ENCODE measurements at places on chromosomes 5 and 9.

DNA sequence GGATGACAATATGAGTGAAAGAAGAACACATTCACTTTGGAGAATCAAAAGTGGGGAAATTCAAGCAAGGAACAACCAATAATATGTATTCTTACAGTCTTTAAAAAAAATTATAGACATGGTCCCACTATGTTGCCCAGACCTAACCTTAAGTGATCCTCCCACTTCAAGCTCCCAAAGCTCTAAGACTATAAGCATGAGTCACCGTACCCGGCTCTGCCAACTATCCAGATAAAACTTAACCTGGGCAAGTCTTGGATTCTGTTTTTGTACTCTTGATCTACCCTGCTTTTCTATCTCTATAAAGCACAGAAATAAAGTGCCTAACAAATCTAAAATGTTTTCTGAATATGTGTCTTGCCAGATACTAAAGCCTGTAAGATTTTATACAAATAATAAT lies 30.9 kb downstream of the CEMIP2 start:
- DNase-seq = no peak

- no peak for DNase-seq
Observed at GRCh38 chr5:96924016-96924443, 11.8 kb upstream of the LNPEP start.

GRCh38 chr5:129133553-129133952 lies 39.0 kb downstream of the ISOC1 start:
- no peak for DNase-seq

- DNase-seq = no peak
Observed at GRCh38 chr5:54523534-54523933, 6.0 kb downstream of the SNX18 start.

DNA sequence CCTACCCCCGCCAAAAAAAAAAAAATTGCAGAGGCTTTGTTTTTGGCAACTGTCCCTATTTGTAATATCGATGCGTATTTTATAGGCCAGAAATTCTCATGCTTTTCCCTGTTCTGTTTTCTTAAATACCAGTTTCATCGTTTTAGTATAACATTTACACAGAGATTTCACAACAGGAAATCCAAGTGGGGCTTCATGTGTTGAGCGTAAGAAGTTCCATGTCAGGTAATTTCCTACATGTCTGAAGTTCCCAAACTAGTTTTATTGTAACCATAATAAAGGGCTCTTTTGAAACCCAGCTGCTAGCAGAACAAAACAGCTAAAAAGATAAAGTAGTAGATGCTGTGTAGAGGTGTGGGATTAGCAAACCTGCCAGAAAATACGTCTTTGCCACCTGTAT lies 4.2 kb downstream of the SMC5 start:
- DNase-seq = no peak

DNA sequence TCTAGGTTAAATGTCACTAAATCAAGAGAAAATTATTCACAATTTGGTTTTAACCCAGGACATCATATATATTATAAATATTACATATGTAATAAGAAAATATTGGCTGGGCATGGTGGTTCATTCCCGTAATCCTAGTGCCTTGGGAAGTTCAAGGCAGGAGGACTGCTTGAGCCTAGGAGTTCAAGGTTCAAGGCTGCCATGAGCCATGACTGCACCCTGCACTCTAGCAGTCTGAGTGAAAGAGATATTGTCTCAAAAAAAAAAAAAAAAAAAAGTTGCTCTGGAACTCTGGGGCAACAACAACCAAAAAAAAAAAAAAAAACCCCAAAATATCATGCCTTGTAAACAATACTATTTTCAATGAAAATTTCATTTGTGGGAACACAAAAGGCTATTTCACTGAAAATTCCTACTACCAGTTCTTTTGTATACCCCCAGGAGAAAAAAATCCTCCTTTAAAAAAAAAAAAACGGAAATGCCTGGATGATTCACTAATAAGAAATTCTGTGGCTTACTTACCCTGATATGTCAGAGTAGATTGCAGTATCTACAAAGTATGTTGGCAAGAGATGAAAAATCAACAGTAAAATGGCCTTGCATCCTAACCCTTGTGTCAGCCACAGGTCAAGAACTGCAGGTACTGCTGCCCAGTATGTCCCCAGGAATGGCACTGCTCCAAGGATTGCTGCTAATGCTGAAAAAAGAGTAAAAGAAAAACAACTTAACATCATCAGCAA lies 22.6 kb upstream of the CTNNAL1 start:
- DNase-seq = no peak

DNA sequence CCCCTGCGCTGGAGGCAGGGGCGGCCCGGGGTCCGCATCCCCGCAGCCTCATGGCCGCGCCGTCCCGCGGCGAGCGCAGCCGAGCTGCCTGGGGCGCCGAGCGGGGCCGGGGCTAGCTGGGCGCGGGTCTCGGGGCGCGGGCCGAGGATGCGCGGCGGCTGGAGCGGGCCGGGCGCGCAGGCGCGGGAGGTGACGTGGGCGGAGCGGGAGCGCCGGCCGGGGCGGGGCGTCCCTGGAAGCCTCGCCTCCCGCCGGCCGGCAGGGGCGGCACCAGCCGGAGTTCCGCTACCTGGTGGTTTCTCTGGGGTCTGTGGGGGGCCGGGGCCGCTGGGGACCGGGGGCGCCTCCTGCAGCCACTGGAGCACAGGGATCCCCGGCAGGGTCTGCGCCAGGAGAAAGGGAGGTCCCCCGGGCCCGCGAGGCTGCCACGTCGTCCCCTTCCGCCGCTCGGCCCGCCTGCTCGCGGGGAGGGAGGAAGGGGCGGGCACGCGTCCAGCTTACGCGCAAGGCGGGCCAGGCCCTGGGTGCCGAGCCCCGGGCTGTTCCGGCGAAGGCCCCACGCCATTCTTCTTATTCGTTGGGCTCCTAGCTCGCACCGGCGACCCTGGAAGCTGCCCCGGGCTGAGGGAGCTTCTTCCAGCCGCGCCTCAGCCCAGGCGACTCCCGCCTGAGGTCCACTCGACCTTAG lies at the start of gene LPCAT1:
Gene LPCAT1, minus strand, starts transcription at position 168 of the 688 bp plus-strand sequence. Its CDS starts 116 bp downstream, at position 52.
- DNase-seq = peak; percentile 65
